Stimulated activated CD4-positive, alpha-beta T cell treated with anti-CD3 and anti-CD28 coated beads, Interleukin-1b, Interleukin-23, amount 100 ng/mL, for 24 hours (primary cell): ENCODE measurements at places on chromosomes 5 and 9.

DNA sequence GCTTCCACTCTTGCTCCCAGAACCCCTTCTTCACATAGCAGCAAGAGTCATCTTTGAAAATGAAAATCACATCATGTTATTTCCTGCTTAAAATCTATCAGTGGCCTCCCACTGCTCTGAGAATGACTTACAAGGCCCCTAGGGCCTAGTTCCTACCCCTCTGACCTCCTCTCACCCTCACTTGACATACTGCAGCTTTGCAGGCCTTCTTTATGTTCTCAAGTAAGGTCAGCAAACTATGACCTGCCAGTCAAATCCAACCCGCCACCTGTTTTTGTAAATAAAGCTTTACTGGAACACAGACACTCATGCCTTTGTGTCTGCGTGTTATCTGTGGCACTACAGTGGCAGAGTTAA, 185.7 kb downstream of the NR3C1 start:
- no peak for DNase-seq

DNA sequence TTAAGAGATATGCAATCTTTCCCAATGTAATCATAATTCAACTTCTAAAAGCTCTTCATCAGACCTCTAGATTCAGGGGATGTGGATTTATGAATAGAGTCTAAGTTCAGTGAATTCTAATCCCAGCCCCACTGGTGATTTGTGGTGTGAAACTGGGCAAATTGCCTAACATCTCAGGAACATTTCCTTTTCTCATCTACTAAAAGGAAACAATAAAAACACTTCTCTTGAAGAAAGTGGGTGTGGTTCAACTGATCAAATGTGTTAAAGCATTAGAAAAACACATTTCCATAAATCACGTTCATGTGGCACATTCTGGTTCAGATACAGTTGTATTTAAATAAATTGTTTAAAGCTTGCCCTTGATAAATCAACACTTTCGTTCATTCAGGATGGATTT, 631.7 kb upstream of the CDH6 start:
- DNase-seq: no peak

DNA sequence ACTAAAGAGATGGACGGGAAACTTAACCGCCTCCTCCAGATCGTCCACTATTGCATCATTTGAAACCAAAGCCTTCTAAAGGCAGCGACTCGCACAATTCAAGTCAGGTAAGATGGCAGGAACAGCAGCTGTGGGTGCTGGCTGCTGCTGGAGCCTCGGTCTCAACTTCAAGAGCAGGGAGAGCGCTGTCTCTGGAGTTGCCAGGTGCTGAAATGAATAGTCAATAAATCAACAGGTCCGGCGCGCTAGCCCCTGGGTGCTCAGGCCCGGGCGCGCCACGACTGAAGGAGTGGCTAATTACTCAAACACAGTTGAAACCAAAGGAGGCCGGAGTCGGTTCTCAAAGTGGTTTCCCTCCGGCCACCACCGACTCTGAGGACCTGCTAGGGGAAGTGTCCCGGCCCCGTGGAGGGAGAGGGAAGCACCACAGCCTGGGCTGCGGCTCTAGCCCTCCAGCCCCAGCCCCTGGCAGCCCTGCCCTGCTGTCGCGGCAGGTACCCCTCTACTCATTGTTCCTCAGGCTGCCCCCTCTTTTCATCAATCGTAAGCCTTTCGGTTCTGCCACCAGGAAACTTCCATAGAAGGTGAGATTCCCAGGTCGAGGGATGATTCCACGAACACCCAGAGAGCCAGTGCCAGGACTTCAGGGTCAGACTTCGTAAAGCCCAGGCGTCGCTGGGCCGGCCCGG, 804 bp downstream of the TTC39B start:
- no peak for DNase-seq

DNA sequence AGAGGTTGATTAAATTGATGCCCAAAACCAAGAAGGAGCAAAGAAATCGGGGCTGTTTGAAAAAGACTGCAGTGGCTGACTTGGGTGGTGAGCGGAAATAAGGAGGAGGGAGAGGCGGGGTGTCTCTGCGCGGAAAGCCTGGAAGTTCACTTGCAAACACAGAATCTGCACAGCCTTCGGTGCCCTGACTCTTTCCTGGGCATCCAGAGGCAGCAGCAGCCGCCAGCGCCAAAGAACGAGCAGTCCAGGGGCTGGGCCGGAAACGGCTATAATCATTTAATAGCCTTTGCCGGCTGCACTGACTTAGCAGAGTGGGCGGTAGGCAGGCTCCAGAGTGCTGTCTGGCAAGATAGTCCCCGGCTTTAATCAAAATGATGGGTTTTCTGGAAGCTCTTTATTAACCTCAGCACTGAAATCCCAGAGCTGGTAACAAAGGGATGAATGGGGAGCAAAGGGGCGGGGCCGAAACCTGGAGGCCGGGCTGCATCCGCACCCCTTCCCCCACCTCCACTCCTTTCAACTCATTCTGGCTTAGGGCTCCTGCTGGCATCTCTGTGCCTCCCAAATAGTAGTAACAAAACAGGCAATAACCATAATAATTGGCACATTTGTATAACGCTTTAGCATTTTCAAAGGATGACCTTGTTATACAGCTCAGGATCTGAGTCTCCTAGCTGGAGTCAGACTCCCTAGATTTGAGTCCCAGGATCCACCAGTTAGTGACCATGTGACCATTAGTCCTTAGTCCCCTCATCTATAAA, 35.7 kb downstream of the PCDHAC2 start:
- no peak for DNase-seq

DNA sequence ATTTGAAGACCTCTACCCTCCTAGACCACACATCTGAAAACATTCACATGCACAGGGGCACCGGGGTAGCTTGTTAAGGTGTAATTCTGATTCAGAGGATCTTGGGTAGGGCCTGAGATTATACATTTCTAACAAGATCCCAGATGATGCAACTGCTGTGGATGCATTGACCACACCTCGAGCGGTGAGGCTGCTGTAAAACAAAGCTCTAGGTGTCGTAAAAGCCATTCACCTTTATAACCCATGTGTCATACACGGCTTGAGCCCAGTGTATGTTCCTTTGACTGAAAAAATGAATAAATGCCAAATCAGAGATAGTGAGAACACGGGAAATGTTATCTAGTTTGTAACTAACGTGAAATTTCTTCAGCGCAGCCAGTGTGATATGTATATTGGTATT, 1578.2 kb upstream of the WWC1 start:
- no peak for DNase-seq

DNA sequence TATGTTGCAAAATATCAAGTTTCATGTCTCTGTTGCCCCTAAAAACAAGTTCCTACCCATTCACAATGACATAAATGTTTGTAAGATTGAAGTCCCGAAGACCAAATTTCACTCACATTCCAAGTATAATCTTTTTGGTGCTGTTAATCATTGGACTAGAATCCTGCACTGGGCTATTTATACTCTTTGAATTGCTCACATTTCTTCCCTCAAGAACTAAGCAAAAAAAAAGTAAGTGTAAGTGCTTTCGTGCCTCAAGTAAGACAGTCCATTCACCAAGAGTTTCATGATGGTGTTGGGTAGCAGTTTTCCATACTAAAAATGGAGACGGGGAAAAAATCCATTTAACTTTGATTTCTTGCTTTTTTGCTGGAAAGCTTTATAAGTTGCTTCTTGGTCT, 242.3 kb downstream of the EBF1 start:
- no peak for DNase-seq

DNA sequence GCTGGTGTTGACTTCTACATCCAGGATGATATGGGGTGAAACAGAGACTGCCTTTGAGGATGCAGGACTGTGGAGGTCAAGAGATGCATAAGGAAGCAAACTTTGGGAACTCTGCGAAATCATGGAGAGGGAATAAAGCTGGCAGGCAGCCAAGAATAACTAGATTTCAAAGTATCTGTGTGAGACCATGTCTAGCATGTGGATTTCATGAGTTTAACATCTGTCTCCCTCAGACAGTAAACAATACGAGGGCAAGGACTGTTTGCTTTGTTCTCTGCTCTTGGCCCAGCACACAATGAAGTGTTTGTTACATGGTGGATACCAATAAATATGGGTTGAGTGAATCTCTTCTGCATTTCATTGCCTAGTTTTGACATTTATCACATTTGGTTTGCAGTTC, 71.3 kb downstream of the RASEF start:
- no peak for DNase-seq

GRCh38 chr9:135267191-135267809, 179.8 kb downstream of the OLFM1 start:
- DNase-seq: no peak

DNA sequence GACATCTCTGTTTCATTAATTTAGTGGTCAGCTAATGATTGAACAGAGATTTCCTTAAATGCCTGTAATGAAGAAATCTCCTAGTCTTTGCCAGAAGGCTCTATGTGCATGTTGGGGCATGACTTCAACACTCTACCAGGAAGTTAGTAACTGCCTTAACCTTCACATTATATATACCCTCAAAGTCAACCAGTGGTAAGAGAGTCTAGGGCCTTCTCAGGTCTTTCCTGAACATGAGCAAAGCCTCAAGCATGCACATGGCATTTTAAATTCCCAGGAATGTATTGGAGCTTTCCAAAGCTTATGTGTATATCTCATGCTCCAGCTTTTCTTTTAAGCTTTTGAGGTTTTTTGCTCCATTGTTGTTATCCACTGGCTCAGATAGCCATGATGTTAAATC, 388.3 kb downstream of the ARRDC3 start:
- no peak for DNase-seq

GRCh38 chr5:16953729-16954128, 17.6 kb upstream of the MYO10 start:
- DNase-seq: no peak

DNA sequence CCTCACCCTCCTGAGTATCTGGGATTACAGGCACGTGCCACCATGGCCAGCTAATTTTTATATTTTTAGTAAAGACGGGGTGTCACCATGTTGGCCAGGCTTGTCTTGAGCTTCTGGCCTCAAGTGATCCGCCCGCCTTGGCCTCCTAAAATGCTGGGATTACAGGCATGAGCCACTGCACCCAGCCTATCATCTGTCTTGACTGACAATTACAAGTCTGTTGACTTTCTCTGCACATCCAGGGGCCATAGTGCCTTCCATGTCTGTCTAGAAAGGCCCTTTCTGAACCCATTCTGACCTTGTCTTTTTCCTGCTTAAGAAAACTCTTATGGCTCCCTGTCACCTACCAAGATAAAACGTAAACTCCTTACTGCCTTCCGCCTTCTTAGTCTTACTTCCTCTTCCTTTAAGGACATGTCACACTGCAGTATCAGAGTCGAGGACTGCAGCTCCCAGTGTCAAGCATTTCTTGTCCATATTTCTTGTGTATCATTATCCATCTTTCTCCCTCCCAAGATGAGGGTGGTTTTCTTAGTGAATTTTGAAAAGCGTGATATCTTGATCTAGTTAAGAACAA, 49.9 kb upstream of the SHB start:
- no peak for DNase-seq

GRCh38 chr5:153831973-153832372, 206.7 kb downstream of the FAM114A2 start:
- DNase-seq: no peak

DNA sequence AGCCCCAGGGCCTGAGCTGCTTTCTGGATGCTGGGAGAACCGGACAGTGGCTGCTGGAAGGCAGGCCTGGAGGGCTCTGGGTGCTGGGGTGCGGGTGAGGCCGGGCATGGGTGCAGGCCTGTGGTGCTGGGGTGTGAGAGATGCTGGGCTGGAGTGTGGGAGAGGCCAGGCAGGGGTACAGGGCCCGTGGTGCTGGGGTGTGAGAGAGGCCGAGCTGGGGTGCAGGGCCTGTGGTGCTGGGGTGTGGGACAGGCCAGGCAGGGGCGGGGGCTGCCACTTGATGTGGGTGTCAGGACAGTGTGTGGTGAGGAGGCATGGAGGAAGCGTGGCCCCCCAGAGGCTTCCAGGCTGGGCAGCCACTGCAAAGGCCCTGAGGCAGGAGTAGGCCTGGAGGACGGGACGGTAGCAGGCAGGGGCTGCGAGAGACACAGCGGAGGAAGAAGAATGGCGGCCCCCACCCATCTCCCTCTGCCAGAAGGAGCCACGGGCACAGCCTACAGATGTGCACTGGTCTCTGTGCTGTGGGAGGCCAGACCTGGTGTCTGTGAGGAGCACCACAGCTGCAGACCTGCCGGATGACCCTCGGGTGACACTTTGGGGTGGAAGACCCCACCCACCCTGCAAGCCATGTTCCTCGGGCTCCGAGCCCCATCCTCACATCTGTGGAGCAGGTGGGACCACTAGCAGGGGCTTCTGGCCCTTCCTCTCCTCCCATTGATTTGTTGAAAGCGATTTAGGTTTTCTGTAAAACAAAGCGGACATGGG, 9.3 kb downstream of the NKD2 start:
- DNase-seq: no peak

DNA sequence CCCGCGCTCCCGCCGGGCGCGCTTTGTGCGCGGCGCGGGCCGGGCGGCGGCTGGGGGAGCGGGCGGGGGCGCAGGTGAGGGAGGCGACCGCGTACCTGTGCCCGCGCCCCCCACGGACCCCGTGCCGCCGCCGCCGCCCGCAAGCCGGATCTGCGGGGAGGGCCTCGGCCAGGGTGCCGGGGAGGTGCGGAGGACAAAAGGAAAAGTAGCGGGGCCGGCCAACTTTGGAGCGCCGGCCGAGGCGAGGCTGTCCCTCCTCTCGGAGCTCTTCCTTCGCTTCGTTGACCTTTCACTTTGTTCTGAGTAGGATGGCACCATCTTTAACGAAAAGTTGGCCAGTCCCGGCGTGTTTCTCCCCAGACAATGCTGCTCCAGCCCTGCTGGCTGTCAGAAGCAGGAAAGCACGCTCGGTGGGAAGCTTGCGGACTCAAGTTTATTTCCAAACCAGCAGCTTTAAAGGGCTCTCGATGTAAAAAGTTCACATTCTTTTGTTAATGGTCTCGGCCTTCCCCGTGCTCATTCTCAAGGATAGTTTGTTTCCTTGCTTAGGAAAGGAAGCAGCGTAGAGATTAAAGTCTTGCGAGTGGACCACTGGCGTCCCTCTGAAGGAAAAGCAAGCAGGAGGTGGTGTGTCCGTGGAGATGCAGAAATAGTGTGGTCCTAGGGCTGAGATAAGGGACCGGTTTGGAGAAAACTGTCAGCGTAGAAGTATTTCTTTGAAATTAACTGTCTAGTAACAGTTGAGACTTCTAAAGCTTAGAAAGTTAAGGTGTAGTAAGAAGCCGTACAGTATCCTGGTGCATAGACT, 639 bp downstream of the EHMT1 start:
- no peak for DNase-seq

DNA sequence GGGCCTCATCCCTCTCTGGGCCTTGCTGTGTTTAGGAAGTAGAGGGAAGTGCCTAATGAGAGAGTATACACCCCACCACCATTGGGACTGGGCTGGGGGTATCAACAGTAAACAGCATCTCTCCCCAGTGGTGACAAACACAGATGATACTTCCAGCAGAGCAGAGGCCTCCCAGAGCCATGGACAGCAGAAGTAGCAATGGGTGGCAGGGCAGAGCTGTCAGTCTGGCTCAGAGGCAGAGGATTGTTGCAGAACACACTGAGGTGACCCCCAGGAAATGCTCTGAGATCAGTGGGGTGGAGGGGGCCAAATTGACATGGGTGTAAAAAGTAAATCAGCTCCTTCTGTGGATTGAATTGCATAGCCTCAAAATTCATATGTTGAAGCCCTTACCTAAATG, 12.1 kb upstream of the P4HA2 start:
- DNase-seq: no peak
